Activated CD8-positive, alpha-beta memory T cell treated with anti-CD3 and anti-CD28 coated beads, Interleukin-2, amount 50 U/mL, for 4 hours (primary cell): ENCODE measurements at places on chromosomes 2 and 18.

GRCh38 chr2:200863782-200864175, 679 bp downstream of the CLK1 start:
- no peak for DNase-seq

DNA sequence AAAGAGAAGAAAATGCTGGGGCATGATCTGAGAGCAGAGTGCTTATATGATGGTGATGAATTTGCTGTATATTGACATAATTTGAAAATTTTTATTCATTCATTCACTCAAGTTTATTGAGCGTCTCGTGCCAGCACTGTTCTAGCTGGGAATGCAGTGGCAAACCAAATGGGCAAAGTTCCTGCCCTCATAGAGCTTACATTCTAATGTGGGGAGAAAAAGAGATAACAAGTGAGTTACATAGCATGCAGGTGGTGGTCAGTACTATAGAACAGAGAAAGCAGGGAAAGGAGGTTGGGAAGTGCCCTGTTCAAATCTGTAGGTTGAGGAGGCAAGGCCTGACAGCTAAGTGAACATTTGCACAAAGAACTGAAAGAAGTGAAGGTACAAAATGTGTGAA, 4.3 kb downstream of the CEP192 start:
- no peak for DNase-seq

- DNase-seq: no peak
Measured at GRCh38 chr2:205086662-205087061, 541.4 kb downstream of the PARD3B start.

- DNase-seq: no peak
Measured at GRCh38 chr2:205193836-205194228, 488.5 kb upstream of the NRP2 start.

- DNase-seq: no peak
Measured at GRCh38 chr18:33928231-33928630, 296.5 kb downstream of the NOL4 start.

DNA sequence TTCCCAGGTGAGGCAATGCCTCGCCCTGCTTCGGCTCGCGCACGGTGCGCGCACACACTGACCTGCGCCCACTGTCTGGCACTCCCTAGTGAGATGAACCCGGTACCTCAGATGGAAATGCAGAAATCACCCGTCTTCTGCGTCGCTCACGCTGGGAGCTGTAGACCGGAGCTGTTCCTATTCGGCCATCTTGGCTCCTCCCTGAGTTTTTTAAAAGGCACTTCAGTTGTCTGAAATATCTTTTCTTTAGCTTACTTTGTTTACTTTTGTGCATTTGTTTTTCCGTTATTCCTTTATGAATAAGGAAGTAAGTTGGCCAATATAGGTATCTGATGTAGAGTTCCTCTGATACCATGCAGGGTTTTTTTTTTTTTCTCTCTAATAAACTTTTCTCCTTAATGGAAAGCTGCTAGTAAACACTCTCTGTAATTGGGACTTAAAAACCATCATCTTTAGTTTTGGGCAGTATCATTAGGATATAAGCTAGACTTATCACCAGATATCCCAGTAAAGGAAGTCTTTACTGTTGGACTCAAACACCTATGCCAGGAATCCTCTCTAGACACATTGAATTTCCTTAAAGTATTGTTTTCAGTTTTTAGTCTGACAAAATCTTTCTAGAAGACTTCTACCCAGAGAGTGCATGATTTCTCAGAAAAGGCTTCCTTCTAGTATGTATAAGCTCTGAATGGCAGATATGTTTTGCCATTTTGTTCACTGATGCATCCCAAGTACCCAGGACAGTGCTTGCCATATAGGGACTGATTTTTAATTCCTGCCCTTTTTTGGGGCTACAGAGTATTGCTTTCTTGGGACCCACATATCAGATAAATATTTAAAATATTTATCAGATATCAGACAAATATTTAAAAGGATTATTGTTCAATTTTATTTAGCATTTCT, 35.8 kb upstream of the DYSF start:
- no peak for DNase-seq

DNA sequence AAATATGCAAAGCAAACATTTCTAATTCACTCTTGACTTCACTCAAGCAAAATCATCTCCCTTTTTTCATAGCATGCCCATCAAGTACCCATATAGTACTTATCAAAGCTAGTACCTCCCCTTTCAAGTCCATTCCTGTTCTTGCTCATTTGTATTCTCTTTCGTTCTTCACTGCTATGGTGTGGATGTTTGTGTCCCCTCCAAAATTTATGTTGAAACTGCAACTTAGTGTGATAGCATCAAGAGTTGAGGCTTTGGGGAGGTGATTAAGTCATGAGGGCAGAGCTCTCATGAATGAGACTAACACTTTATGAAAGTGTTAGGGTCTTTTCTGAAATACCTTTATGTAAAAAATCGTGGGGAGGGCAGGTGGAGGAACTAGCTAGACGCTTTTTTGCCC, 52.9 kb downstream of the RNU4ATAC start:
- DNase-seq: no peak

DNA sequence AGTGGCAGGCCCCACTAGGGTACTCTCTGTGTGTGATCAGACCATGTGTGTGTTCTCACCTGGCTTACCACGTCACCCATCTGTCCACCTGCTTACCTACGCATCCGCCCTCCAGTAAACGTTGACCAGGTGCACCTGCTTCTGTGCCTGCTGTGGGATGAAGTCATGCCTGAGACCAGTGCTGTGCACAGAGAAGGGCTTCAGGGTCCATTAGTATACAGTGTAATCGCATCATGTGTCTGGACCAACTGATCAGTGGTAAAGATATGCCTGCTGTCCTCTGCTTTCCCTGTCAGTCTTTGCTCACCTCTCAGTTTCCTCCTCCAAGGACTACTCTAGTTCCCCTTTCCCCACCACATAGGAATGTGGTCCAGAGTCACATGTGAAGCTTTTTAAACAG, 109.3 kb downstream of the FHOD3 start:
- no peak for DNase-seq

DNA sequence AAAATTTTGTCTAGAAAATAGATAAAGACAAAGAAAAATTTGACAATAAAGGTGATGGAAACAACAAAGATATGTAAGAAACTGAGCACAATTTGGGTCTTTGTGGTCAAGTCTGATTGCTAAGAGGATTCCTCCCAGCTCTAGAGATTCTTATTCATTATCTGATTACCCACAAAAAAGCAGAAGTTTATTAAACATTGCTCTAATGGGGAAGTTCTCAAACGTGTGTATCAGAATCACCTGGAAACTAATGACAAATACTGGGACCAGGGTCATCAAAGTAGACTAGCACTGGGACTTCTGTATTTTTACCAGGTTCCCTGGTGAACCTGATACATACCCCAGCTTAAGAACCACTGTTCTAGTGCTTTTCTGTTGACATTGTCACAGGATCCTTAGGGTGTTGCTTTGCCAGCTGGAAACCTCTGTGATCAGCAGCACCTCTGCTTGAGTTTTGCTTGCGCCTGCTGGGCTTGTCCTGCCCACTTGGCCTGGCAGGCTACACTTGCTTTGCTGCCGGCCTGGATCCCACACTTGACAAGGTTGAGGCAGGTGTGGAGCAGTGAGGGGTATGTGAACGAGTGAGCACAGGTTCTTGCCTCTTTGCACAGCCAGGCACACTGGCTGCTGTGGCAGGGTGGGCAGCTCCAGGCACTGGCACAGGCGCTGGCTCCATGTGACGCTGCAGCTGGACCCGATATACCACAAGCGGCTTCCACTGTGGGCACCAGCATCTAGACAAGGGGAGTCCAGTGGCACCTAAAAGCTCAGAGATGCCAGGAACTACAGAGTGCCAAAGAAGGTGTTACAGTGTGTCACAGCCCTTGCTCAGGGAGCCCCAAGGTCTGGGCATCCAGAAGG, 6.2 kb upstream of the GORASP2 start:
- DNase-seq: no peak

DNA sequence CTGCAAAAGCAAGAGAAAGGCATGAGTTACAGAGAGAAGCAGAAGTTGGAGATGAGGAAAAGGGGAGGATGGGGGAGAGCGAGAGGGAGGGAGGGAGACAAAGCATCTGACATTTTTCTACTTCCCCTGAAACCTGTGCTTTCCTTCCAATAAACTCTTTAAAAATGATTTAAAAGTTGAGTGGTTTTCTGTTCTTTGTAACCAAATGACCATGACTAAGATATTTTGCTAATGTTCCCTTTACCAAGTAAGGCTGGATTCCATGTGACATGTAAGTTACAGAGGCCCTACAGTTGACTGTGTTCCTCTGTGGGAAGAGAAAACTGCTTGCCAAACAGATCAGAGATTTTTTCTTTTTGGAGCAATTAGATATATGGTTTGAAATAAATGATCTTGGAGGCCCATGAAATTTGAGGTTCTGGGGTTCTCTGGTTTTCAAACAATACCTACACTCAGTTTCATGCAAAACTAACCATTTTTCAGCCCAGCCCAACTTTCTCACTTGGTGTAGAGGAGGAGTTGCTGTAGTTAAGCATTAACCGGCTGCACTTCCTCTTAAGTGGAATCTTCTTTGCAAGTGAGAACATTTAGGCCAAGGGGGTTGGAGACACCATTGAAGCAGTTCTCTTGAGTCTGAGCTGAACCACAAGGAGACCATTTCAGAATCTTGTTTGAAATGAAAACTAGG, 34.5 kb downstream of the INSIG2 start:
- DNase-seq: no peak

GRCh38 chr2:40516604-40517003, 64.7 kb upstream of the SLC8A1 start:
- DNase-seq: no peak

DNA sequence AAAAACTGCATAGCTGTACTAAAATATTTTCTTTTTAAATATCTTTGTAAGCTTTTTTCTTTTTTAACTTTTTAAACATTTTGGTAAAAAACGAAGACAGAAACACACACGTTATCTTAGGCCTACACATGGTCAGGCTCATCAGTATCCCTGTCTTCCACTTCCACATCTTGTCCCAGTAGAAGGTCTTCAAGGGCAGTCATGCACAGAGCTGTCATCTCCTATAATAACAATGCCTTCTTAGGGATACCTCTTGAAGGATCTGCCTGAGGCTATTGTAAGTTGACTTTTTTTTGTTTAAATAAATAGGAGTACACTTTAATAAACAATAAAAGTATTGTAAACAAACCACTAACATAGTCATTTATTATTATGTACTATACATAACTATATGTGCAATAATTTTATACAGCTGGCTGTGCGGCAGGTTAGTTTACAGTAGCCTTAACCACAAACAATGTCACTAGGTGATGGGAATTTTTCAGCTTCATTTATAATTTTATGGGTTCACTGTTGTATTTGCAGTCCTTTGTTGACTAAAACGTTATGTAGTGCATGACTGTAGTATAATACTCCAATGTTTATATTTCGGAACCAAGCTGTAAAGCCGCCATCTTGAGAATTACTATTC, 124.4 kb downstream of the MAP4K4 start:
- no peak for DNase-seq

DNA sequence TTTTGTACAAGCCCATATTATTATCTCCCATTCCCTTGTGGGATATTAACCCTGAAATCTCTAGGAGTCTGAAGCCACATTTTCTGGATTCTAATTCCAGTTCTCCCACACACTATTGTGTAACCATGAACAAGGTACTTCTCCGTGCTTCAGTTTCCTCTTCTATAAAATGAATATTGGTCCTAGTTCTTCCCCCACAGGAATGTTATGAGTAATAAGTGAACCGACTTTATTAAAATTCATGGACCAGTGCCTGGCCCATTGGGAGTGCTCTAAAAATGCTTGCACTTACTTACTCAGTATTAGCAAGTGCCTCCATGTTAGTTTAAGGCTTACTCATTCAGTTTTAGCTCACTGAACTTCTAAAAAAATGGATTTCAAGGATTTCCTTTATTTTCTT, 1.4 kb upstream of the ACMSD start:
- DNase-seq: no peak

- DNase-seq: no peak
Measured at GRCh38 chr2:205683502-205684367, 1.4 kb downstream of the NRP2 start.

- no peak for DNase-seq
Measured at GRCh38 chr2:137969418-137969765, 5.1 kb downstream of the HNMT start.

GRCh38 chr2:44233450-44234128, 41.7 kb upstream of the SLC3A1 start:
- no peak for DNase-seq

GRCh38 chr2:207944979-207945600, 80.2 kb downstream of the PLEKHM3 start:
- DNase-seq: no peak
